ENCODE measurements at places on chromosomes 7 and 10. TPM values are rescaled to one million over a fixed set of nuclear protein-coding genes. Genes with fewer than 3 reads are reported as not detected.

GRCh38 chr10:112639298-112639697 lies 192.3 kb downstream of the VTI1A start:
- no peak overlapping the region for H3K4me3 ChIP-seq
- H3K27ac ChIP-seq: no peak overlapping the region
- H3K36me3 ChIP-seq: no peaks in the 10 kb centered on the region

DNA sequence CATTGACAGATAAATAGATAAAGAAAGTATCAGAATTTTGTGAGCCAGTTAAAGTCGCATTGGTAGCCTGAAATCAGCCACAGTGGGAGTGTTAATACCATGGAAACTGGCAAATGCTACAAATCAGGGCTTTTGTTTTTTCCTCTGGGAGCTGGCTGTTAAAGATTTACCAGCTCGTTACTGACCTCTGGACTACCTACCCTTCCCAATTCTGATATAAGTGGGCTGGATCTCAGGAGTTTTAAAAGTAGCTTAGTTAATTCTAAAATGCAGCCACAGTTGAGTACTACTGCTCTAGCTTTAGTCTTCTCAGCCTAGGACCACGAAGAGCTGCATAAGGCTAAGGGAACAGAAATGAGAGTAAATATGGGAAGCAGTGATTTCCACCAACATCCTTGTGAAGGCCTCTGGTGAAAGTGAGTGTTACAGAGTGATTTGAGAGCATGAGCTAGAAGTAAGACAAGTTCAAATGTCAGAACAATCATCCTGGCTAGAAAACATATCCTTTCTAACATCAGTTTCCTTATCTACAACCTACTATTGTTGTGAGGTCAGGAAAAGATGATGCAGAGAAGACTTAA lies 53.2 kb downstream of the A1CF start:
- no peak overlapping the region for H3K4me3 ChIP-seq
- H3K36me3 ChIP-seq: no peaks in the 10 kb centered on the region
- peaks cover 33% of the 10 kb centered on the region for H3K27me3 ChIP-seq
- no peak overlapping the region for H3K27ac ChIP-seq

- no peaks in the 10 kb centered on the region for H3K4me1 ChIP-seq
- H3K27ac ChIP-seq: no peak overlapping the region
- H3K36me3 ChIP-seq: no peaks in the 10 kb centered on the region
- DNase-seq: no peak
- no peak overlapping the region for H3K4me3 ChIP-seq
Measured at GRCh38 chr7:71208881-71209280, 76.9 kb downstream of the GALNT17 start.

GRCh38 chr10:132762267-132762666 lies 23.7 kb downstream of the NKX6-2 start:
- DNase-seq: no peak
- H3K36me3 ChIP-seq: peaks cover 5% of the 10 kb centered on the region
- H3K27me3 ChIP-seq: no peaks in the 10 kb centered on the region
- peaks cover 2% of the 10 kb centered on the region for H3K4me1 ChIP-seq
- no peak overlapping the region for H3K4me3 ChIP-seq
- H3K27ac ChIP-seq: no peak overlapping the region

- H3K4me3 ChIP-seq: no peak overlapping the region
- no peaks in the 10 kb centered on the region for H3K4me1 ChIP-seq
- H3K36me3 ChIP-seq: peaks cover 6% of the 10 kb centered on the region
- no peak for DNase-seq
Measured at GRCh38 chr7:143514995-143515735, 37.5 kb downstream of the TAS2R41 start.

GRCh38 chr7:55086413-55087201 lies 67.8 kb downstream of the EGFR start:
- H3K27me3 ChIP-seq: peaks cover 23% of the 10 kb centered on the region
- peak overlapping the region; percentile 77 for H3K27ac ChIP-seq
- H3K36me3 ChIP-seq: no peaks in the 10 kb centered on the region
- no peak for DNase-seq
- peaks cover 18% of the 10 kb centered on the region for H3K4me1 ChIP-seq
- H3K4me3 ChIP-seq: peak overlapping the region; percentile 75

Gene ABCC2
- 3.0 TPM for total RNA-seq

- H3K4me3 ChIP-seq: no peak overlapping the region
- DNase-seq: no peak
- H3K36me3 ChIP-seq: peaks cover 2% of the 10 kb centered on the region
- no peak overlapping the region for H3K27ac ChIP-seq
- H3K27me3 ChIP-seq: peaks cover 56% of the 10 kb centered on the region
Measured at GRCh38 chr10:13500201-13500600, 28.6 kb downstream of the BEND7 start.

GRCh38 chr10:84727398-84727797 lies 399.0 kb downstream of the CCSER2 start:
- no peaks in the 10 kb centered on the region for H3K36me3 ChIP-seq
- H3K27me3 ChIP-seq: peaks cover 6% of the 10 kb centered on the region
- no peaks in the 10 kb centered on the region for H3K4me1 ChIP-seq
- no peak overlapping the region for H3K27ac ChIP-seq

DNA sequence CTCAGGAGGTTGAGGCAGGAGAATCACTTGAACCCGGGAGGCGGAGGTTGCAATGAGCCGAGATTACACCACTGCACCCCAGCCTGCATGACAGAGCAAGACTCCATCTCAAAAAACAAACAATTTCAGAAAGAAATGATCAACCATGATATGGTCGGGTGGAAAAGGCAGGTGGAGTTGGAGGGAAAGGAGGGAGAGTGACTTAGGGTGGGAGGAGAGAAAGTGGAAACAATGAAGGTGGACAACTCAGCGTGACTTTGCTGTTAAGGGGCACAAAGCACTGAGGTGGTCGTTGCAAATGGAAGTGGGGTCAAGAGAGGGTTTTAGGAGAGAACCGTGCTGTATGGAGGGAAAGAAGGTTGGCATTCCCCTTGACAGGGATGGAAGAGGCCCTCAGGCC lies 30.0 kb upstream of the FXYD4 start:
- H3K36me3 ChIP-seq: peaks cover 11% of the 10 kb centered on the region
- H3K27ac ChIP-seq: no peak overlapping the region
- DNase-seq: no peak
- peaks cover 17% of the 10 kb centered on the region for H3K27me3 ChIP-seq
- H3K4me3 ChIP-seq: no peak overlapping the region
- H3K4me1 ChIP-seq: peaks cover 31% of the 10 kb centered on the region

GRCh38 chr10:20811131-20811530 lies 86.0 kb downstream of the NEBL start:
- peaks cover 2% of the 10 kb centered on the region for H3K4me1 ChIP-seq
- H3K36me3 ChIP-seq: no peaks in the 10 kb centered on the region
- H3K27me3 ChIP-seq: no peaks in the 10 kb centered on the region
- no peak for DNase-seq

Gene LRRTM3
- not detected for total RNA-seq

- H3K4me3 ChIP-seq: peak overlapping the region; percentile 85
- no peaks in the 10 kb centered on the region for H3K27me3 ChIP-seq
- peaks cover 19% of the 10 kb centered on the region for H3K4me1 ChIP-seq
Measured at GRCh38 chr7:73719806-73720169, 319 bp upstream of the STX1A start.

DNA sequence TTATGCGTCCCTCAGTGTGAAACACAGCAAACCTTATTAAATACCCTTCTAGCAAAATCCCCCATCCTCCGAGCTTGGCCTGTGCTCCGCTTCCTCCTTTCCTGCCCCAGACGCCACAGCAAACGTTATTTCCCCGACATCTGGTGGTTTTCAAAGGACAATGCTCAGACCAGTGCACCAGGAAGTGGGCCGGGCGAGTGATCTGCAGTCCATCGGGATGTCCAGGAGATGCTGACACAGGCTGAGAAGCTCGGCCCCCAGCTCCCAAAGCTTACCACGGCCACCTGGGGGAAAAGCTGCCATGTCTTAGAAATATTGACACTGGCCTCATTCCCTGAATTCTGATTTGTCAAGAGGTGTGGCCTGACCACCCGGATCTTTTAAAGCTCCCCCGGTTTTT lies 129.5 kb downstream of the PTPRN2 start:
- no peaks in the 10 kb centered on the region for H3K36me3 ChIP-seq
- H3K27me3 ChIP-seq: no peaks in the 10 kb centered on the region
- no peaks in the 10 kb centered on the region for H3K4me1 ChIP-seq

DNA sequence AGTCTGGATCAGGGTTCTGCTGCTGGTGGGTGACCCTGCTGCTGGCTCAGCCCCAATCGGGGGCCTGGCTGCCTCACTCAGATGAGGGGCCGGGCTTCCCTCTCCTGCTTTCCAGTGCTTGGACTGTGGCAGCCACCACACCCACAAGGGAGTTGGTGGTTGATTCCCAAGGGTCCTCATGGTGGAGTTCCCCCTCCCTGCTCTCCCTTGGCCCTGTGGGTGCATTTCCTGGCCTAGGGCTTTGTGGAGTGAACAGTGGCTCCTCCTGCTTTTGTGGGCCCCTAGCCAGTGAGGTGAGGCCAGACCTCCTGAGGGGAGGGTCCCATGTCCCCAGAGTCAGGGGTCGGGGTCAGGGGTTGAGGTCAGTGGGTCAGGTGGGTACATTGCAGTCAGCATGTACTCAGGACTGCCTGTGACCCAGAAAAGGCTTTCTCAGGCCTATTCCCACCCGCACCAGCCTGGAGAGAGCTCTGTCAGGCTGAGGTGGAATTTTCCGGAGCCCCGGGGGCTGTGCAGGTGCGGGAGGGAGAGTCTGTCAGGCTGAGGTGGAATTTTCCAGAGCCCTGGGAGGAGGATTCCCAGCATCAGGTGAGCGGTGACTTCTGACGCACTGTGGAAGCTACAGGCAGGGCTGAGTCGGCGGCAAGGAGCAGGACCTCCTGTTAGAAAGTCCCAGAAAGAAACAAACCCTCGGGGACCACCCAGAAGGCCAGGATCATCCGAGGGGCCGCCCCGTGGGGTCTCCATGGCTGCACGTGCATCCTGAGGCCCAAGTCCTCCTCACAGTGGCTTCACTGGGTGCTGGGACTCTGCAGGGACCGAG lies 94.4 kb upstream of the INSIG1 start:
- peaks cover 12% of the 10 kb centered on the region for H3K27me3 ChIP-seq
- DNase-seq: no peak

- H3K4me3 ChIP-seq: no peak overlapping the region
- H3K4me1 ChIP-seq: no peaks in the 10 kb centered on the region
- no peak overlapping the region for H3K27ac ChIP-seq
- no peak for DNase-seq
Measured at GRCh38 chr10:20871970-20872369, 25.1 kb downstream of the NEBL start.

GRCh38 chr10:19730907-19731217 lies 85.4 kb upstream of the PLXDC2 start:
- no peak overlapping the region for H3K27ac ChIP-seq
- no peaks in the 10 kb centered on the region for H3K27me3 ChIP-seq
- no peaks in the 10 kb centered on the region for H3K36me3 ChIP-seq
- no peaks in the 10 kb centered on the region for H3K4me1 ChIP-seq
- DNase-seq: no peak

DNA sequence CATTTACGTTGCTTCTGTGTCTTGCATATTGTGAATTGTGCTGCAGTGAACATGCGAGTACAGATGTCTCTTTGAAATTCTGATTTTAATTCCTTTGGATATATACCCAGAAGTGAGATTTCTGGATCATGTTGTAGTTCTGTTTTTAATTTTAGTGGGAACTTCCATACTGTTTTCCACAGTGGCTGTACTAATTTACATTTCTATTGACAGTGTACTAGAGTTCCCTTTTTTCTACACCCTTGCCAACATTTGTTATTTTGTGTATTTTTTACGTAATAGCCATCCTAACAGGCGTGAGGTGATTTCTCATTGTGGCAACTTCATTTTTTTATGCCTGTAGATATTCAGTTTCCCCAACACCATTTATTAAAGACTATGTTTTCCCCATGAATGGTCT lies 144.7 kb upstream of the INHBA start:
- H3K27me3 ChIP-seq: no peaks in the 10 kb centered on the region
- no peak for DNase-seq
- no peaks in the 10 kb centered on the region for H3K36me3 ChIP-seq

Gene AMPH
- total RNA-seq: not detected

- DNase-seq: no peak
- no peak overlapping the region for H3K27ac ChIP-seq
- H3K36me3 ChIP-seq: peaks cover 10% of the 10 kb centered on the region
- H3K4me3 ChIP-seq: no peak overlapping the region
- H3K27me3 ChIP-seq: no peaks in the 10 kb centered on the region
- peaks cover 29% of the 10 kb centered on the region for H3K4me1 ChIP-seq
Measured at GRCh38 chr10:128058106-128058749, 68.0 kb downstream of the MKI67 start.

DNA sequence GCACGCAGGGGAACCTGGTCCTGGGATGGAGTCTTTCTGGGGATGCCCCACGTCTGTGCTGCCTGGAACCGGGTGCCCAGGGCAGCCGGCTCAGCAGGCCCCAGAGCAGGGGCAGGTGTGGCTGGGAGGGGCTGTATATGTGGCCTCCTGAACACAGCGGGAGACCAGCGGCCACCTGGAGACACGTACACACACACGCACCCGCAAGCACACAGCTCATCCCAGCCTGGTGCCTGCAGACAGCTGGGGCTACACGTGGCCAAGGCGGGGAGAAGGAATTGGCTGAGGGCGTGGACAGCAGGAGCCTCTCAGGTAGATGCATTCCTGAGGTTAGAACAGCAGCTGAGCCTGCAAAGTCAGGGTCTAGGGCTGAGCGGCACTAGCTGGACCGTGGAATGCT lies 14.0 kb downstream of the ADAM8 start:
- peak overlapping the region; percentile 77 for H3K4me3 ChIP-seq
- H3K27ac ChIP-seq: peak overlapping the region; percentile 90
- H3K4me1 ChIP-seq: peaks cover 51% of the 10 kb centered on the region
- H3K36me3 ChIP-seq: no peaks in the 10 kb centered on the region
- H3K27me3 ChIP-seq: no peaks in the 10 kb centered on the region
- DNase-seq: no peak

DNA sequence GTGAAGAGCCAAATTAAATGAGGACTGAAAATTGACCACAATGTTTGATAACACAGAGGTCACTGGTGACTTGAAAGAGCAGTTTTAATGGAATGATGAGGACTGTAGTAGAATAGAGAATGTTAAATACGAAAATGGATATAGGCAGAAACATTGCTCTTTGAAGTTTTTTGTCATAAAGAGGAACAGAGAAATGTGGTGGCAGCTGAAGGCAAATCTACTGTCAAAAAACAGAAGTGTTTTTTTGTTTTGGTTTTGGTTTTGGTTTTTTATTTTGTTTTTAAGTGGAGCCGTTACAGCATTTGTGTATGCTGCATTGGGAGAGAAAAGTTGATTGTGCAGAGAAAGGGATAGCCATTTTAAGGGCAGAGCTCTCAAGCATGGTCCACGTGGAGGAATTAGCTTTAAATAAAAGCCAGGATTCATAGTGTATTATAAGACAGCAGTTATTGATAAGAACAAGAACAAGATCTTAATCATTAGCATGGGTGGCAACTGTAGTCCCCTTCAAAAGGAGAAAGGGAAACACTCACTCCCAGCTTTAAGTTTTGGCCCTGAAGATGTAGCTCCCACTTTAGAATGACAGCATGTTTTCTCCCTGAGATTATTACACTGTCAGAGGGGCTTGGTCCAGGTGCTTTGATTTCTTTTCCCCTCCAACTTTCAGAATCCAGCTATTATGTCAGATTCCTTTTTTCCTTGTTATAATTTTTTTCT lies 156.7 kb upstream of the BET1 start:
- no peak overlapping the region for H3K27ac ChIP-seq
- H3K27me3 ChIP-seq: no peaks in the 10 kb centered on the region
- peak overlapping the region; percentile 42 for H3K4me3 ChIP-seq
- peaks cover 8% of the 10 kb centered on the region for H3K4me1 ChIP-seq

GRCh38 chr10:6665847-6666246 lies 85.8 kb upstream of the PRKCQ start:
- no peaks in the 10 kb centered on the region for H3K36me3 ChIP-seq
- no peak for DNase-seq
- H3K27me3 ChIP-seq: no peaks in the 10 kb centered on the region
- H3K27ac ChIP-seq: peak overlapping the region; percentile 69

GRCh38 chr10:98399784-98400183 lies 15.2 kb downstream of the PYROXD2 start:
- no peaks in the 10 kb centered on the region for H3K27me3 ChIP-seq
- H3K4me1 ChIP-seq: peaks cover 3% of the 10 kb centered on the region
- DNase-seq: no peak
- H3K36me3 ChIP-seq: peaks cover 10% of the 10 kb centered on the region
- H3K4me3 ChIP-seq: no peak overlapping the region

Data from T-helper 17 cell (primary cell).